ENCODE measurements at places on chromosomes 12 and 14.
A peak's percentile ranks its signal among the peaks of the same experiment; 100 is the strongest.

DNA sequence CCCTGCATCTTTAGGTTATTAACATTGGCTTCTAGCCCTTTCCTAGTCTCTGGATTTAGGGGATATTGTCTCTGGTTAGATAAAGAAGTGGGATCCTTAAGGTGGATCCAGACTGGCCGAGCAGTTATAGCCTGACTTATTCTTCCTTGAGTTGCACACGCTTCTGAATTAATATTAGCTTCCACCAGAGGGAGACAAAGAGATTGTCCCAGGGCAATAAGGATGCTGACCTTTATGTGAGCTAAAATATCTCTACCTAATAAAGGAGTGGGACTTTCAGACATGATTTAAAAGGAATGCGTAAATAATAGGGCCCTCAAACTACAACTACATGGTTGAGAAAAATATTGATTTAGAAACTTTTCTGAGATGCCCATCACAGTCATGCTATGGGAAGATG lies 139.7 kb downstream of the SLCO1B3 start:
- DNase-seq = peak; percentile 4

GRCh38 chr12:110853836-110854235 lies 7.0 kb downstream of the CCDC63 start:
- DNase-seq = no peak

- no peak for DNase-seq
These were observed 121.6 kb downstream of the SCARB1 start for GRCh38 chr12:124742111-124742510.

DNA sequence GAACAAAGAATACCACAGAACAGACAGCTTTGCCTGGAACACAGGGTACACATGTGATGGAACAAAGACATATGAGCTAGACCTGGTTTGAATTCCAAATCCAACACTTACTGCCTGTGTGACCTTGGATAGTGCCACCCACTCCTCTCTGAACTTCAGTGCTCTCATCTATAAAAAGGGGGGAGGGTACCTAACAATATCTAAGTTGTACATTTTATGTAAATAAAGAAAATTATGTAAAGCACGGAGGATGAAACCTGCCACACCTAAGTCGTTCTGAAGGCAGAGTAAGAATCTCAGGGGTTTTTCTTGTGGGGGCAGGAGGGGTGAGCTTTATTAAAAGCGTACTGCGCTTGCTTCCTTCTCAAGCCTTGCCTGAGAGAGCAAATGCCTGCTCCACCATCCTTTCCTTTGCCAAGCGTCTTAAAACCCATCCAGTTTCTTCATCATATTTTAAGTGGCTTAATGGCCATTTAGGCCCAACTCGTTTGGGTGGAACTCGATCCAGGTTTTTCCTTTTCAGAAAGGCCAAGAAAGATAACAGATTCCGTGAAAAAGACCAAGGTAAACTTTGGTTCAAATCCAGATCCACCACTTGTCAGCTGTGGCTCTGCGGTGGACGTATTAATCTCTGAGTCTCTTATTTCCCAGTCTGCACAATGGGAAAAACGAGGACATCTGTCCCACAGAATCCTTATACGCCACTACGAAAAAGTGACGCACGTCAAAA lies 946 bp downstream of the DDX24 start:
- DNase-seq = no peak

DNA sequence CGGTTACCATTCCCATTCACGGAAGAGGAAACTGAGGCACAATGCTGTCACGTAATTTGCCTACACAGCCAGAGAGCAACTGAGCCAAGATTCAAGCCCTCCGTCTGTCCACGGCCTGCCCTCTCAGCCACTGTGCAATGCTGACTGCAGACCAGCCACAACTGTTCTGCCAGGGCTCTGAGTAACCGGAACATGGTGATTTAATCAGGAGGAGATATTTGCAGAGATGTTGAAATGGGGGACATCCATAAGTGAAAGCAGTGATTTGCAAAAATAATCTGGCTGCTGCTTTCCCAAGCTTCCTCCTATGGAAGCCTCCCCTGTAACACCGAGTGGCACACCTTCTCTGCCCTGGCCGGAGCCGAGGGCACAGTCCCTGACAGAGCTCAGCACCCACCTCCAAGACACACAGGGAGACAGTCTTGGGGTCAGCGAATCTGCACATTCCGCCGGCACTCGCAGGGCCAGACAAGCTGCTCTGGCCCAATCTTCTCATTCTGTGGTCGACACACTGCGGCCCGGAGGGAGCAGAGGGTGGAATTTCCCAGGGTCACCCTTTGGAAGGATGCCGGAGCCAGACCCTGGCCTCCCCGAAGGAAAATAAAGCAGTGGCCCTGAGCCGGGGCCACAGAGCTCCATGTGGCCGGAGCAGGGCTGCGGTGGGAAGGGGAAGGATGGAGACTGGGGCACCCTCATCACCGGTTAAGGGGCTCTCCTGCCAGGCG lies 158.2 kb upstream of the DIO3 start:
- DNase-seq = no peak

- DNase-seq = no peak
These were observed 1191.6 kb upstream of the SEL1L start for GRCh38 chr14:82725213-82725612.

- DNase-seq = no peak
These were observed 82.2 kb downstream of the ADCK1 start for GRCh38 chr14:77882098-77882497.

GRCh38 chr12:46359667-46360280 lies 12.8 kb downstream of the SLC38A2 start:
- DNase-seq = no peak

GRCh38 chr14:60642270-60643140 lies 6.8 kb downstream of the SIX1 start:
- DNase-seq = no peak

- peak; percentile 56 for DNase-seq
These were observed 112.0 kb upstream of the TMCC3 start for GRCh38 chr12:94762259-94762942.

DNA sequence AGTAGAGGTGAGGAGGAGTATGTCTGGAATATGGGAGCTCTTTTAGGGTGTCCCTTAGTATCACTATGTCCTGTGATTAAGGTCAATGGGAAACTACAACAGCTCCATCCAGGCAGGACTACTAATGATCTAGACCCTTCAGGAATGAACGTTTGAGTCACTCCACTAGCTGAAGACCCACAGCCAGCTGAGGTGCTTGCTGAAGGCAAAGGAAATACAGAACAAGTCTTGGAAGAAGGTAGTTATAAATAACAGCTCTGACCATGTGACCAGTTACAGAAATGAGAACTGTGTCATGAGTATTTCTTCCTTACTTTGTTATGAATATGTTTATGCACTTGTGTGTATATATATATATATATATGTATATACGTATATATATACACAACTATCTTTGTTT lies 40.5 kb upstream of the USP44 start:
- DNase-seq = no peak

DNA sequence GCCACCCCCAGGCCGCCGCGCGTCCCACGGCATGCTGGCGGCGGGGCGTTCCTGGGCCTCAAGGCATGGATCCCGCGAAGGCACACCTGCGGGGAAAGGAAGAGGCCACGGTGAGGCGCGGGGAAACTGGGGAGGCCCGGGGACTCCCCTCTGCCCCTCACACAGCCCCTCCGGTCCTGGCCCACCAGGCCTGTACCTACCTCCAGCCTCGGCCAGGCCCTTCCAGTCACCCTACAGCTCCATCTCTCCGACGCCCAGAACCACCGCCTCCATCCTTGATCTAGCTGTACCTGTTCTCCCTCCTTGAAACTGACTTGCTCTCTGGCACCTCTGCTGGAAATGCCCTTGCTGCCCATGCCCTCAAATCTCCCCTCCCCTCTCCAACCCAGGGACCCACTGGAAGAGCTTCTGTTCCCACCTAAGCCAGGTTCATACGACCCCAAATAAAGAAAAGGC lies 1.7 kb downstream of the ANKRD9 start:
- DNase-seq = no peak

GRCh38 chr12:12837025-12837812 lies 24.1 kb downstream of the DDX47 start:
- no peak for DNase-seq

DNA sequence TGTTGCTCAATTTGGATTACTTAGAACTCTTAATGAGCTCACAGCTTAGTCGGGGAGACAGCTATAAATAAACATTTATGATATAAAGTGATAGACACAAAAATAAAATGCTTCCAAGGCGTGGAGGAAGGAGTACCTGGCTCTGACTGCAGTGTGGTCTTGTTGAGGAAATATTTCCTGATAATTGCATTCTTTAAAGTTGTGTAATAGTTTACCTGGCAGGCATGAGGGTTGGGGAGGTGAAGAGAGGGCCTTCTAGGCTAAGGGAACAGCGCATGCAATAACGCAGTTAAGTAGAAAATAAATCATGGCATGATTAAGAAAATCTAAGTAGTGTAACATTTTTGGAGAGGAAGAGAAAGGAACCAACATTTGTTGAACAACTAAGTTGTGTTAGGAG lies 260.5 kb upstream of the ATP2B1 start:
- DNase-seq = no peak

DNA sequence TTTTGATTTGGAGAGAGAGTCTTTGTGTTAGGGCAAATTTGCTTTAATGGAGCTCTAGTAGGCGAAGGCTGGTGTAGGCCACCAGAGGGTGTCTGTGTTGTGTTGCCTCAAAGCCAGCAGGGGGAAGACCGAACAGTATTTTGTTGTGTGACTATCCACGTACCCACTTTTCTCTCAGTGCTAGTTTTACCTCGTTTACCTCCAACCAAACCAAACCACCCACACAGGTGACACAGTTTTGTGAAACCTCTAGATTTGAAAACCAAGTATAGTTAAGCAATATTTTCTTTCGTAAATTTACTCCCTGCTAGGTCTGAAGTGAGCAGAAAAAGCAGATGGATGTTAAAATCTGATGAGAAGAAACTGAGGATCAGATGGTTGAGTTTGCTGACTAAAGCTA lies 36.3 kb upstream of the NPFF start:
- DNase-seq = peak; percentile 53

GRCh38 chr12:49342914-49343731 lies 3.6 kb upstream of the DNAJC22 start:
- DNase-seq = no peak

DNA sequence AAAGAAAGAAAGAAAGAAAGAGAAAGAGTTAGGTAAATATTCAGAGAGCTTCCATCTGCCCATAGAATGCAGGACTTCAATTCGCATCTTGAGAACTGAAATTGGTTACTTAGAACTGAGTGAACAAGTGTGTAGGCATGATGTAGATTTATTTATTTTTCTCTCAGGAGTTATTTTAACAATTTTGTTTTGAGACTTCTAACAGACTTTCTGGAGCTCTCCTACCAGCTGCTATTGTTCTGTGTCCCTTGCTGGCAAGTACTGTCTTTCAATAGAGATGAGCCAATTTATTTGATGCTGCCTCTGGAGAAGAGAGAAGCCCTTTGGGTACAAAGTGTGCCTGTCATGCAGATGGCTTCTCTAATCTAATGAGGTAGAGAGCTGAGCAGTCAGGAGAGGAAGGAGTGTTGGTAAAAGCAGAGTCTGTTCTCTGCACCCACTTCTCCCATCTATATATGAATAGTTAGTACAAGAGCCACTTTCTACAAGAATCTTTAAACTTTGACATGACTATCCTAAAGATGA lies 67.0 kb downstream of the SYT1 start:
- DNase-seq = no peak
